ENCODE measurements at places on chromosomes 5 and 9.

GRCh38 chr9:83956436-83957247 lies 23.4 kb downstream of the HNRNPK start:
- peak; percentile 85 for DNase-seq

DNA sequence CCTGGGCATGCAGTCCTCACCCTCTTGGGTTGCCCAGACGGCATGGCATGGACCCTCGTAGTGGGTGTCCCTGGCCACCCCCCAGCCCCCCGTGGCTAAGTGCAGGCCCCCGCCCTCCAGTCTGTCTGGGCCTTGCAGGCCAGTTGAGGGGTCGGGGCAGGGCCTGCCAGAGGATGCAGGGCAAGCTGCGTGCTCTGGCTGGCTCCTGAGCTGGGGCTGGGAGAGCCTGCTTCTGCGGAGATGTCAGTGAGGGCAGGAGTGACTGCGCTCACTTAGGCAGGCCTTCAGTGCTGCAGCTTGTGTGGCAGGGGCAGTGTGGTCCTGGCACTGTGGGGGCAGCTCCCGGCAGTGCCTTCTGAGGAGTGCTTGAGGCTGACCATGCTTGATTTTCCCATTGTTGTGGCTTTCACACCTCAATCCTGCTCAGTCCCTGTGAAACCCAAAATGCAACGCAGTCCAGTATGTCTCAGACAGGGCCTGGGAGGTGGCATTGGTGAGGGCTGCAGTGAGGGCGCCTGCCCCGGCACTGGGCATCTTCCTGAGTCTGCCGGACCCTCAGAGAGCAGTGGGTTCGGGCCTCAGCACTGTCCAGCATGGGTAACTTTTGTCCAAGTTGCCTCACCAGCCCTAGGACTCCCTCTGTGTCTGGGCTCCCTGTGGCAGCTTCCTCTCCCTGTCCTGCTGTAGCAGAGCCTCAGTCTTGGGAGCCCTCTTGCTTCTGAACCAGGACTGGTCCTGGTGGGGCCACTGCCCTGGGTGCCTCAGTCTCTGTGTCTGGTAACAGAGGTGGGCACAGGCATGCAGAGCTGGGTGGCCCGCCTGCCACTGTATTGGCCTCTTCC lies 93.0 kb downstream of the PHF2 start:
- peak; percentile 56 for DNase-seq

DNA sequence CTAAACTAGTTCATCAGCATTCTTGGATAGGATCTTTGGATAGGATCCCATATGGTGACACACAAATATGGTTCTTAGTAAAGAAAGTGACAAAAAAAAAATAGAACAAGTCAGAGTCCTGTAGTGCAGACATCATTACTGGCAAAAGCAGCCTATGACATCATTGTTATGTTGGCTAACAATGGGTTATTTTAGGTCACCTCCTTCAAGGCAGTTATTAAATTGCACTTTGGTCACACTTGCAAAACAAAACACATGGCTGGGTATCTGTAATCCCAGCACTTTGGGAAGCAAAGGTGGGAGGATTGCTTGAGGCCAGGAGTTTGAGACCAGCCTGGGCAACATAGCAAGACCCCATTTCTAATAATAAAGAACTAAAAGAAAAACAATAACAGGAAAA lies 185.9 kb downstream of the KIAA0825 start:
- DNase-seq = no peak

GRCh38 chr9:128554155-128554862 lies 1.9 kb downstream of the SPTAN1 start:
- peak; percentile 87 for DNase-seq

DNA sequence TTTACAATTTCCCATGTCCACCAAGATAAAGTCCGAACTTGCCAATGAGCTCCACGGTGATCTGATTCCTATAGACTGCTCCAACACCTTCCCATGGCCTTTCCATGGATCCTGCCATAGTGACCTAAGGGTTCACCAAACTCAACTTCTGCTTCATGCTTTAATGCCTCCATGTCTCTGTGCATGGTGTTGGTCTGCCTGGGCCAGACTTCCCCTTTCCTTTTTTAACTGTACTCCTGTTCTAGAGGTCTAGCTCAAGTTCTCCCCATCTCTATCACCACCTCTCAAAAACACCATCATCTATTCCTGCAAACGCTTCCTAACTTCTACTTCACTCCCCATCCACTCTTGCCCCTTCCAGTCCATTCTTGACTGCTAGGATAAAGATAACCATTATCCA lies 14.8 kb upstream of the SMARCA2 start:
- DNase-seq = no peak

DNA sequence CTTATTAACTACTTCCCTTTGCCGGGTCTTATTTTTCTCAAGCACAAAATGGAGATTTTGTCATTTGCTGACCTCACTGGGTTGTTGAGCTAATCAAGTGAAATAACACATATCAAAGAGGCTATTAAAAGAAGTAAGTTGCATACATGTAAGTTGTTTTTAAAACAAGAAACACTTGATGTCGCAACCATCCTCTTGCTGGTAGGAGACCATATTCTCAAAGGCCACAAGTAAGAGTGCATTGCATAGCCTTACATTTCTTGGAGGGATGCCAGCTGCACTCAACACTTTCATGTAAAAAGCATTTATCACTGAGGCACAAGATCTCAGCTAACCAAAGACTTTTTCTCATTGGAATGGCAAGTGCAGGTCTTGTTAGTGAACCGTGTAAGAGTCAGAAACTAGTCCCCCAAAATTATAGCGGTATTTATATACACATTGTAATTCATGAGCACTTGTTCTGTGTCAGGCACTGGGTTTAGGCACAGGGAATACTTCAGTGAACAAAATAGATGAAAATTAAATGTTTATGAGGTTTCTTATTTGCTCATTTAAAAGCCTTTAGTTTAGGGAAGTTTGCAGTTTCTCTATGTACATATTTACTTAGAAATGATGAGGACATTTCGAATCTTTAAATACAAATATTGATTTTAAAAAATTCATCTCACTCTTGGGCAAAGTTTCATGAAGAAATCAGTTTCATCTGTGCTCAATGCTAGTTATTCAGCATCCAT lies 72.0 kb downstream of the ZFAND5 start:
- DNase-seq = no peak

- DNase-seq = no peak
Measured at GRCh38 chr9:128657796-128658195, 1.1 kb upstream of the DYNC2I2 start.

DNA sequence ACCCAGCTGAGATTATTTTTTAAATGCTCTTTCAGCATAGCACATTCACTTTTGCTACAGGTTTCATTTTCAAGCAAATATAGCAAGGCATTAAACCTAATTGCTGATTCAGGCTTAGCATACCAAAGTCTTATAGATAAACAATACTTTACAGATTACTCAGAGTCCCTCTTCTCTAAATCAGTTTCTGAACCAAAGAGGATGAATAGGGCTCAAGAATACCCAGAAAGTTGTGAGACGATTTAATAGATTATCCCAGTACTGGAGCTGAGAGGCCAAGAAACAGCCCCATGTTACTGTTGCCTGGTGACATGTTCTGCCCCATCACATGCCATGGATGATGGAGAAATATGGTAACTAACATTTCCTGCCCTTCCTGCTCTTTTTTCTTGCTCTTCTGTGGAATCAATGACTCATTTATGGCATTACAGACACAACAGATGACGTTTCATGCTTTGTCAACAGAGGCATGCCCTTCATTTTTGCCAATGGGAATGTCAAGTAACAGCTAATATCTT lies 18.1 kb upstream of the SSBP2 start:
- no peak for DNase-seq

- DNase-seq = no peak
Measured at GRCh38 chr5:53479045-53479589, 1.3 kb upstream of the FST start.

DNA sequence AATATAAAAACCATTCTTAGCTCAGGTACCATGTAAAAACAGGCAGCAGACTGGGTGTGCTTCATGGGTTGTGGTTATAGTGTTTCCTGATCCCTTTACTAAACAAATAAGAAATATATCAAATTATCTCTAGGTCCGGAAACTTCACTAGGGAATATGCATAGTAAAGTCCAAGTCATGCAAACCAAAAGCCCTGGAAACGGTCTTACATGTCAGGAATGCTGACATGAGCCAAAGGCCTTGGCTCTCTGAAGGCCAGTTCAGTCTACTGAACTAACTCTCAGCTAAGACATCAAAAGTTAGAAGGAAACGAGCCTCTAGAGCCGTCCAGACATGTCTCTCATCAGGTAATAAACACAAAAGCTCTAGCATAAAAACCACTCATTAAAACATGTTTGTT lies 778.9 kb upstream of the ZNF608 start:
- no peak for DNase-seq
